ENCODE measurements at places on chromosomes 13 and 19.

GRCh38 chr13:97267418-97268059, 45.4 kb downstream of the MBNL2 start:
- no peak for DNase-seq

GRCh38 chr13:56923626-56924140, 217.0 kb upstream of the PRR20A start:
- no peak for DNase-seq

DNA sequence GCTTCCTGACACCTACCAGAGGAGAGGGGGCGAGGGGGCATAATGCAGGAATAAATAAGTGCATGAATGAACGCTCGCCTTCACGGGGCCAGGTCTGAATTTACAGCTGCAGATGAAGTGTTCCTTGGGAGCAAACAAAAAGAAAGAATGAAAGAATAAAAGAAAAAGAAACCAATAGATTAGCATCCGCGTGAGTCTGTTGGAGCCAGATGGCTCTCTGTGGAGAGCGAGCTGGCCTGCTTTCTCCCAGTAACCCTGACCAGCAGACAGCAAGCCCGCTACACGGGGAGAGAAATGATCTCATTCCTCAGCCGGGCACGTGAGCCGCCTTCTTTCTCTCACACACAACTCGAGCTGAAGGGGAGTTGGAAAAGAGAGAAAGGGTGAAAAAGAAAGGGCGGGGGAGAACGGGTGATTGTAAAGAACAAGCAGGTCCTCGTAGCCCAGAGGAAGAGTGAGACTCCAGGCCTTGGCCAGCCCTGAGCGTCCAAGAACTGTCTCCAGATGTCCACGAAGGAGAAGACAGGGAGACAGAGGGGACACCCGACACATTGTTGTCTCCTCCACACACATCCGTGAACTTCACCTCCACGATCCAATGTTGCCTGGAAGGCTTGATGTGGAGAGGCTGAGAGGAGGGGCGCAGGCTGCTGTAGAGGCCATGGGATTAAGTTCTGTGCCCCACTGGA, 81.4 kb downstream of the RNASEH2B start:
- peak; percentile 71 for DNase-seq

DNA sequence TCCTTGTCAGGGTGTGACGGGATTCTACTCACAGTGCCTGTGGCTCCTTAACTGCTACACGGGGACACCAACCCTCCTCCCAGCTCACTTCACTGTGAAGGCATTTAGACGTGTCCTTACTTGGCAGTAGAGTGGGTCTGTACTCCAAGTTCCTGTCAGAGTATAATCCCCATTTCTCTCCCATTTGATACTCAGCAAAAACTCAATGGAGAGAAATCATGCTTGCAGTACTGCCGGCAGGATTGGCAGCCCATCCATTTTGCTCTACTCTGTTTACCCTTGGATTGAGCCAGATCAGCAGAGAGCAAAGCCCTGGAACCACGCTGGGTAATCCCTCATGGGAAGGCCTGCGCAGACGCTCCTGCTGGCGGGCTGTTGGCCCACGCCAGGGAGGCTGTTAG, 28.9 kb downstream of the ARL11 start:
- no peak for DNase-seq

DNA sequence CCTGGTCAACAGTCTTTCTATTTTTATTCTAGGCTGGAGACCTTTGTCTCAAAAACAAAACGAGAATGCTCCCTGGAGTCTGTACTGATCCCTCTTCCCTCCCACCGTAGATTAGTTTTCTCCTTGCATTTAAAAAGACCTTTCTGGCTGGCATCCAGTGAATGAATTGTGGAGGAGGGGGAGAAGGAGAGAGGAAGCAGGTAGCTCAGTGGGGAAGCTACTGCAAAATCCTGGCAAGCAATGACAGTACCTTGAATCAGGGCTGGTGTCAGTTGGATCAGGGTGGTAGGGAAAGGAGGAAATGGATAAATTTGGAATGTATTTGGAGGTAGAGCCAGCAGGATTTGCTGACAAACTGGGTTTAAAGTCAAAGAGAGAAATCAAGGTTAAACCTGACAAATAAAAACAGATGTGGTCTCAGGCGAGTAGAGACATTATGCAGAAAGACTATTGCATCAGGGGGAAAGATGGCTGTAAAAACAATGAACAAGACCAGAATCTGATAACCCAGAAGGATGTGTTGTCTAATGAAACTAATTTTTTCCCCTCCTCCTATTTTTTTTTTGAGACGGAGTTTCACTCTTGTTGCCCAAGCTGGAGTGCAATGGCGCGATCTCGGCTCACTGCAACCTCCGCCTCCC, 3.5 kb upstream of the CYP2S1 start:
- DNase-seq: no peak

All from AG10803 (cell line).